ENCODE measurements at places on chromosomes 11 and 22.

- no peak for DNase-seq
Measured at GRCh38 chr22:50173983-50174355, 3.4 kb downstream of the PANX2 start.

- no peak for DNase-seq
Measured at GRCh38 chr11:67050139-67050538, 6.5 kb upstream of the RHOD start.

GRCh38 chr11:120574876-120575275 is 63.3 kb downstream of the GRIK4 start:
- DNase-seq: no peak

GRCh38 chr11:113833151-113833550 is 42.2 kb downstream of the USP28 start:
- DNase-seq: no peak

DNA sequence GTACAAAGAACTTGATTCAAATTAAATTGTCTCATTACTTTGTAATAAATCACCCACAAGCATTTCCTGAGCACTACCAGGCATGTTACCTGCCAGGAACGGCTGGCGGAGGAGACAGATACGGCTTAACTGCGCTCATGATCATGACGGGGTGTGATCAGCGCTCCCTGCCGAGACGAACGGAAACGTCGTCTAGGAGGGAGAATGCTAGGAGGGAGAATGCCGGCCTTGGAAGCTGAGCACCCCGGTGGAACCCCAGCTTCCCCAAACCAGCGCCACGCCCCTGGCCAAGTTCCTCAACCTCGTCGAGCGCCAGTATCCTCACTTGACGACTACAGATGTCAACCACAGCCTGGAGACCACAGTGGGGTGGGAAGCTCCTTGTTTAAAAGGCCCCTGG is 272.8 kb downstream of the CTTN start:
- DNase-seq: no peak

DNA sequence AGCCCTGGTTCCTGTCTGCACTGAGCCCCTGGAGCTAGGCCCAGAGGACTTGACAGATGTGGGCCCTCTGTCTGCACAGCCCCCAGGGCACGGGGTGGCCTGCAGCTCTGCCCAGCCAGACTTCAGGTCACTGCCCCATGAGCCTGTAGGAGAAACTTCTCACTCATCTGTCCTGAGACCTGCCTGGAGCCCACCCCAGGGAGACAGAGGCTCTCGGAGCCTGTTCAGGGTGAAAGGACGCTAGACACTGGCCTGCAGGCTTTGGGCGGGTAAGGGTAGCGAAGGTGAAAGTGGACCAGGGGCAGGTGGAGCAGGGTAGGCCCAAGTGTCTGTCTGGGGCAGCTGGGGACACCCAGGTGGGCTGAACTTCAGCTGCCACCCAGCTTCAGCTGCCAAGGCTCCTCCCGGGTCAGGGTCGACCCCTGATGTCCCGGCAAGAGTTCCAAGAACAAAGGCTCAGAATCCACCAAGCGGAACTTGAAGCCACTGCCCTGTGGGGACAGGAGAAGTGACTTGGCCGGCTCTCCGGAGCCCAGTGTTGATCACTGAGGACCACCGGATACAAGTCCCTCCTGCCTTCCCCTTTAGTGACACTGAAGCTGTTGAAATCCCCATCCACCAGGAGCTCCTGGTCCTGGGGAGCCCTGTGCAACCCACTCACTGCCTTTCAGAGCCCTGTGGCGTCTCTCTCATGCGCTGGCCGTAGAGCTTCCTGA is 90.3 kb downstream of the KCNQ1 start:
- no peak for DNase-seq

DNA sequence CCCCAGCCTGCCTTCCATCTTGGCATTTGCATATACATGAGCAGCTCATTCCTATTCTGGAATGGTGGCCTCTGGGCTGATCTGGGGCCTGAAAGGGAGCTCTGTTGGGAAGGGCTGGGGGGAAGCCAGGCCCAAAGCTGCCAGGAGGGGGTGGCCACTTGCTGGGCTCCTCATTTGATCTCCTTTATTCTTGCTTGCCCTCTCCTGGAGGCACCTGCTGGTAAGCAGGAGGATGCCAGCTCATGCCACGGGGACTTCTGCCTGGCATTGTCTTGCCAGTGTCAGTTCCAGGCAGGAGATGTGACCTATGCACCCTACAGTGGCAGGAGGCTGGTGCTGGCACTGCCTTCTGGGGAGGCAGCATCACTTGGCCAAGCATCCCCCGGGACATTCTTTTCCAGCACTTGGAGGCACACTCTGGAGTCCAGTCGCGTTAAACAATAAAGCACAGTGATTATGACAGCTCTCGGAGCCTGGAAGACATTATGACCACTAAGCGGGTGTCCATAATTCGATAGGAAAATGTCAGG is 128.3 kb downstream of the NTM start:
- no peak for DNase-seq

DNA sequence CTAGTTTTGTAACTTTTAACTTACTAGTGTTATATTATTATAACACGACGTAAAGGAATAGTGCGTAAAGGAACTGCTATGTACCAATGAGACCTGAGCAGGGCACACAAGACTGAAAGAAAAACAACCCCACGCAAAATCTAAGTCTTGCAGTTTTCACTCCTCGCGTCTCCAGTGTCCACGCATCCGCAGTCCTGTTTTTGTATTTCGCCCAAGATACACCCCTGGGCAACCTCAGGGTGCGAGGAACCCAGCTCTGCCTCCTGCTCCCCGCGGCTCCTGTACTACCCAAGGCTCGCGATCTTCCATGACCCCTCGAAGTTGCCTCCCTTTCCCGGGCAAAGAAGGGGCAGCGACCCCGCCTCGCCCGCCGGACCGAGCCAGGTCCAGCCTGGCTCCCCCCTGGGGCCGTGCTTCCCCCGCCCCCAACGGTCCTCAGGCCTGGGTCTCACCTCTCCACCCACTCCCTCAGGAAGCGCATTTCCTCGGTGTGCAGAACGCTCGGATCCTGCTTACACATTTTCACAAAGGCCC is 393 bp downstream of the ST13 start:
- DNase-seq: peak; percentile 2
